ENCODE measurements at places on chromosomes 5 and 9. TPM values are rescaled to one million over a fixed set of nuclear protein-coding genes. Genes with fewer than 3 reads are reported as not detected.
A peak's percentile ranks its signal among the peaks of the same experiment; 100 is the strongest.

REEP2 gene
- total RNA-seq: 4.0 TPM

- H3K27ac ChIP-seq: no peak overlapping the region
- DNase-seq: no peak
- H3K36me3 ChIP-seq: no peaks in the 10 kb centered on the region
- no peaks in the 10 kb centered on the region for H3K27me3 ChIP-seq
- no peaks in the 10 kb centered on the region for H3K4me1 ChIP-seq
- H3K4me3 ChIP-seq: no peak overlapping the region
Measured at GRCh38 chr5:164921722-164922121, 1416.3 kb downstream of the MAT2B start.

DNA sequence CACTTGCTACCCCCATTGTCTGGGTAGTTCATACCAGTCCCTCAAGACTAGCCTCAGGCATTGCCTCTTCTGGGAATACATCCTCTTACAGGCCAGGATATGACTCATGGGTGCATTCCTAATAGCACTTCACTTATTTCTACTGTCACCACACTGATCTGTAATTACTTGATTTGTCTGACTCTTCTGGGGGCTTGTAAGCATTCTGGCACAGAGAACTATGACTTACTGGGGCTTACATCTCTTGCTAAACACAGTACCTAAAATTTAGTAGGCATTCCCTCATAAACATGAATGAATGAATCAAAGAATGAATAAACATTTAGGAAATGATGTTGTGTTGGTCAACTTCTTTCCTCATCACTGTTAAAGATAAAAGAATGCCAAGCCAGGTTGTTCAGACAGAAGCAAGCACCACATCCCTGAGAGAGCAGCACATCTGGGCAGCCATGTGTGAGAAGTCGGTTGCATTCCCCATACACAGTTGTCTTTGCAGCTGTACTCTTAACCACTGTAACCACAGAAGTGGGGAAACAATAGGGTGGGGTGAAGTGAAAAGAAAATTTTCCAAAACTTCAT lies 27.6 kb downstream of the IL7R start:
- H3K4me1 ChIP-seq: peaks cover 45% of the 10 kb centered on the region
- peak; percentile 29 for DNase-seq
- H3K27me3 ChIP-seq: no peaks in the 10 kb centered on the region
- H3K27ac ChIP-seq: peak overlapping the region; percentile 85

DNA sequence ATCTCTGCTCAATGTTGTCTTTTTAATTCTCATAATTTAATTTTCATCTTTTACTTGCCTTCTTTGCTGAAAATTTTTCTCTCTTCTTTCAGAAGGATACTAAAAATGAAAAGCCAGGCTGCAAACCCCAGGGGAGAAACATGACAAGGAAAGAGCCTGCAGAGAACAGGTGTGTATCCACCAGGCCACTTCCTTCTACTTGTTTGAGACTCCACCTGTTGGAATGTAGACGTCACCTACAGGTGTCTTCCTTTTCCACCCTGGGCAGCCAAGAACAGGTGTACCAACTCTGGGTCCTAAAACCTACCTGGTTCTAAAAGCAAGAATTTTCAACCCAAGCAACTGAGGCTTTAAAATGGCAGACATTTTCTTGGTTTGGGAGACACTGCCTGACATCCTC lies 166.8 kb downstream of the ATP10B start:
- no peak overlapping the region for H3K4me3 ChIP-seq
- H3K36me3 ChIP-seq: no peaks in the 10 kb centered on the region
- H3K27ac ChIP-seq: no peak overlapping the region
- no peaks in the 10 kb centered on the region for H3K4me1 ChIP-seq
- no peaks in the 10 kb centered on the region for H3K27me3 ChIP-seq
- no peak for DNase-seq

LPAR1 gene
- total RNA-seq: not detected

DNA sequence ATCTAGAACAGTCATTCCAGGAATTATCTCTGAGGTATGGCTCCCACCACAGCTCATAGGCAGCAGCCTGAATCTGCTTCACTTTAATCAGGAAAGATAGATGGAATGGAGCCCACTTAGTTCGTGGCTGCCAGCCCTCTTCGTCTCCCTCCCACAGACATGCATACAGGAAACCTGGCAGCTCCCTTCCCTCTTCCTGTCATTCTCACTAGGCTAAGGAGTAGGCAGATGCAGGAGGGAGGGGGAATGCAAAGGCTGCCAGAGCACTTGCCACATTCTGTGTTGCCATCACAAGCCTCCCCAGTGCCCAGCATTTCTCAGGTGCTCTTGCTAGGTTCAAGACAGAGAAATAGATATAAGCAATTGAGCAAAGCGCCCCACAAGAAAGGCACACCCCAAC lies 378.9 kb downstream of the ELAVL2 start:
- no peak overlapping the region for H3K27ac ChIP-seq
- no peaks in the 10 kb centered on the region for H3K36me3 ChIP-seq
- no peaks in the 10 kb centered on the region for H3K27me3 ChIP-seq
- DNase-seq: no peak
- no peak overlapping the region for H3K4me3 ChIP-seq

- H3K27me3 ChIP-seq: no peaks in the 10 kb centered on the region
- H3K27ac ChIP-seq: no peak overlapping the region
- peaks cover 19% of the 10 kb centered on the region for H3K4me1 ChIP-seq
- H3K4me3 ChIP-seq: no peak overlapping the region
Measured at GRCh38 chr9:92716557-92716956, 46.6 kb upstream of the IPPK start.

DNA sequence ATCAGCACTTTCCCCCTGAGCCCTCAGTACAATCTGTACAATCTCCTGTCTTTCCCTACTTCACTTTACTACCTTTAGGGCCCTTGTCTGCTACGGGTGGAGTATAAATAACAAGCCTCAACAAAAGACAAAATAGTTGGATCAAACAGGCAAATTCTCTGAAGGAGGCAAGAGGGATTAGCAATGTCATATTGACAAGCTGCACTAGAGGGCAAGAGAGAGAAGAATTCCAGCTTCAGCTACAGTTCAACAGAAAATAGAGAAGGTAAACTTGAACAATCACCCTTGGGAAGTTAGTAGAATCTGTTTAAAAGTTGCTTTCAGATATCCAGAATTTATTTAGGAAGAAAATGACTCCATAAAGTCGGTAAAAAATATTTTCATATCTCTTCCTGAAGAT lies 68.4 kb upstream of the IZUMO3 start:
- H3K36me3 ChIP-seq: no peaks in the 10 kb centered on the region
- no peak for DNase-seq
- no peaks in the 10 kb centered on the region for H3K4me1 ChIP-seq

- DNase-seq: no peak
- no peaks in the 10 kb centered on the region for H3K36me3 ChIP-seq
- H3K4me1 ChIP-seq: peaks cover 2% of the 10 kb centered on the region
- no peaks in the 10 kb centered on the region for H3K27me3 ChIP-seq
- H3K4me3 ChIP-seq: no peak overlapping the region
- H3K27ac ChIP-seq: no peak overlapping the region
Measured at GRCh38 chr5:10461904-10462555, 20.4 kb downstream of the ROPN1L start.

Measured in activated naive CD8-positive, alpha-beta T cell treated with anti-CD3 and anti-CD28 coated beads for 36 hours (primary cell).